Effector CD4-positive, alpha-beta T cell (primary cell): ENCODE measurements at places on chromosomes 5 and 9.

DNA sequence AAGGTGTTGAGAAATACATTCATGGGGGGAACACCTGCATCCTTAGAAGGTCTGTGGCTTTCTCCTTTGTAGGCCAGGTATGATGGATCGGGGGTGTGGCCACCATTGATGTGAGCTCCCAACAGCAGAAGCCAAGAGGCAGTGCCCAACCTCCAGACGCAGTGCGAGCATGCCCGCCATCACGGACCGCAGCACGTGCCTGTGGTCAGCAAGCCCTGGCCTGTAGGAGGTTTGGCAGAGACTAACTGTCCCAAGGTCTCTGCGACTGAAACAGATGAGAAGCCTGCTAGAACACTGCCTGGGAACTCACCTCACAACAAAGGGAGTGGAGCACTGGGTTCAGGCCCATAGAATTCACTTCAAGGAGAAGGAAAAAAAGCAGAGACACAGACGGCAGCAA, 31.9 kb upstream of the ZNF354A start:
- DNase-seq = no peak

GRCh38 chr5:43039471-43040286, 440 bp downstream of the ANXA2R start:
- peak; percentile 61 for DNase-seq

- DNase-seq = no peak
These were observed 103.1 kb upstream of the TSLP start for GRCh38 chr5:110968246-110969005.

- no peak for DNase-seq
These were observed 620.3 kb upstream of the WWC1 start for GRCh38 chr5:167671176-167671575.

- no peak for DNase-seq
These were observed 12.6 kb downstream of the ANKDD1B start for GRCh38 chr5:75623846-75624245.

DNA sequence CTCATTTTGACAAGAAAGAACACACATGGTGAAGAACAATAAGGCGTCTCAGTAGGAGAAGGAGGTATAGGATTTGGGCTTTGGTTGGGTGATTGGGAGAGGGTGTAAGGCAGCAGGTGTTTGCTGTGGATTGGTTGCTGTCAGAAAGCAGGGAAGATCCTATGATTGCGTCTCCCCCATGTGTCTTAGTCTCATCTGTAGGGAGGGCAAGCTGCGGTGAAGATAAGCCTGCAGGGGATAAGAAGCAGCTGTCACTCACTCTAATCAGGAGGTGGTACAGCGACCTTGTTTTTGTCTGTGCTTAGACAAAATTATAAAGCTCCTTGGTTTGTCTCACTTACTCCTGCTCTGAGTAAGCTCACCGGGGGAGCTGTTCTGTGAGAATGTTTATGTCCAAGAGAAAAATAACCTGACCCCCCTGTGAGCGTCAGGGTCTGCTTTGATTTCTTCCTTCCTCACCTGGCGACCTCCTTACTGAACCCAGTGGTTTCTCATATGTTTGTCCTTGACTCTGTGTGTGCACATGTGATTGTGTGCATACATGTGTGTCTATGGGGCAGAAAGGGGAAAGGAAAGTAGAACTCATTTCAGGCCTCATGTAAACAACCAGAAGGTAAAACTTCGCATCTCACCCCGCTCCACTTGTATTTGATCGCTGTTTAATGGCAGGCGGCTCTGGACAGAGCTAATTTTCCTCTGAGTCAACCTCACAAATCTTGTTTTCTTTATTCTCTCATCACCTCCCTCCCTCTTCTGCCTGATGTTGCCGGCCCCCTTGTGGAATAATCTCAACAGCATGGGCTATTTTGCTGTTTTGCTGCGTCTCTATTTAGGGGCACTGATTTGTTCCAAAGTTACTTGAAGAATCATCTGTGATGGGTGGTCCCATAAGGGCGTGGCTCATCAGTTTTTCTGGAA, 105.6 kb downstream of the TENT4A start:
- no peak for DNase-seq

DNA sequence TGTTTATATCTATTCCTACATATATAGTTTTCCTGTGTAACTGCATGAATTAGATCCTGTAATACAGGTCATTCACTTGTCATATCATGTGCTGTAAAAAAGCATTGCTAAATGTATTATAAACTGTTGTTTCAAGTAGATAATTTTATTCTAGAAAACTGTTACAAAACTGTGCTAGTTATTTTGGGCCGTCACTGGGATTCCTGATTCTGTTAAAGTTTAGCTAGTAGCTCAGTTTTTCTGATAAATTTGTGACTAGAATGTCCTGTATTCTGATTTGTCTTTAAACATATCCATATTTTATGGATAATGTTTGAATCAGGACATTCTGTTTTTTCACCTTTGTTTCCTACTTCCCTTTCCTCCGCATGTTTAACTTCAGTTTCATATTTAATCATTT, 5.4 kb downstream of the SLF1 start:
- DNase-seq = no peak

- no peak for DNase-seq
These were observed 1.1 kb downstream of the PCDHAC1 start for GRCh38 chr5:140927228-140927573.

DNA sequence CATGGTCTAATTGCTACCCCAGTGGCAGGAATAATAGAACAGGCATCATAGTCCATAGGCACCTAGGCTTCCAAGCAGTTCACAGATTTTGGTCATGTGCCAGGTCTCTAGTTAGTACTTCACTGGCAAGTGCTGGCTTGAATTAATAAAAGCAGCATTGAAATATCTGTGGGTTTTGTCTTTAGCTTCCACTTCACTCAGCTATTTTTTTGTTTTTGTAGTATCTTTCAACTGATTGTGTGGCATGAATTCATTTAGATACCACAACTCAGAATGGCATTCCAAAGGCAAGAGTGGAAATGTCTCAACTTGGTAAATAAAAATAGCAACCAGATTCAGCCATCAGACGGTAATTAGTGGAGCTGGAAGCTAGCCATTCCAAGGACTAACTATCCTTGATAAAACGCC, 27.9 kb upstream of the ITGA2 start:
- DNase-seq = no peak
